ENCODE measurements at places on chromosomes 3 and 15.

DNA sequence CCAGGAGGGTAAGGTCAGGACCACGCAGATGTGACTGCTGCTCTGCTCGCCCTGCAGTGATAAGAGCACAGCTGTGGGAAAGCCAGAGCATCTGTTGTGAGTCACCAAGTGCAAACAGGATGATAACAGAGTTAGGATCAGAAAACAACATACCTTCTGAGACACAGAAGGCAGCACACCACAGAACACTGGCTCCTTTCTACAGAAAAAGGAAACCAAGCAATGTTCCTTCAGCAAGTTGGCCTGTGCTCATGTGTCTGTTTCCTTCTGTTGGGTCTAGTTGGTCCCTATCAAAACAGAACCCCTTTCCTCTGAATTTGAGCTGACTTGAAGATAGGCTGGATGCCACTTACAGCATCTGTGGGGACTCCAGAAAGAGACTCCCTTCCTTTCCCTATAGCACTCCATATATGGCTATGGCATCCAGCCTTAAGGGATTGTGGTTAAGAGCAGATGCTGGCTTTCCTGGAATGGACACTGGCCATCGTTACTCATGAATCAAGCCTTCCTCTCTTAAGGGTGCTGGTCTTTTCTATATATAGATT, 440.7 kb upstream of the THBS1 start:
- DNase-seq: no peak

DNA sequence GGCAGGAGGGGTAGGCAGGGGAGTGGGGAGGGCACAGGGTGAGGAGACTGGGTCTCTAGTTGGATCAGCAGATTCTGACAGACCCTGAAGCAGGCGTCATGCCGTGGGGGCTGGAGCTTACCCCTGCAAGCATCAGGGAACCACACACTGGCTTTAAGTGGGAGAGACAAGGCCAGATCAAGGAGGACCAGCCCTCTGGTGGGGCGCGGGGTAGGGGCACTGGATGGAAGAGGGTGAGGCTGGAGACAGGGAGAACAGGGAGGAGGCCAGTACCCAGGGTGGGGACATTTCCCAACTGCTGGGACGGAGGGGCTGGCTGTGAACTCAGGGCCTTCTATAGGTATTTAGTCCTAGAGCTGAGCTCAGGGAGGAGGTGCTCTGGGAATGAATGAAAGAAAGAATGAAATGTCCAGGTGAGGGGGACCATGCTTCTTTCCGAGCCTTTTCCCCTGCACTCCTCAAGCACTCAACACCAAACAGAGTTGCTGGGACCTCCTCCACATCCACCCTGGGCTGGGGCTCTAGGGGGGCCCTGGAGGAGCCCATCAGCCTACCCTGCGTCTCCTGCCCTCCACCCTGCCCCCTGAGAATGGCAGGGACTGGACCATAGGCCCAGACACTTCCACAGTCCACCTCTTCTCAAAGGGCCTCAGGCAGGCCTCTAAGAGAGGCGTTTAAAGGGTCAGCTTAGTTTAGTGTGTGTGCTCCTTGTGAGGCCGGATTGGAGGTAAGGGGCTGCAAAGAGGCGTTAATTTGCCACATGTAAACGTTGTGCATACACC, 49.0 kb upstream of the FGD5 start:
- DNase-seq: no peak

DNA sequence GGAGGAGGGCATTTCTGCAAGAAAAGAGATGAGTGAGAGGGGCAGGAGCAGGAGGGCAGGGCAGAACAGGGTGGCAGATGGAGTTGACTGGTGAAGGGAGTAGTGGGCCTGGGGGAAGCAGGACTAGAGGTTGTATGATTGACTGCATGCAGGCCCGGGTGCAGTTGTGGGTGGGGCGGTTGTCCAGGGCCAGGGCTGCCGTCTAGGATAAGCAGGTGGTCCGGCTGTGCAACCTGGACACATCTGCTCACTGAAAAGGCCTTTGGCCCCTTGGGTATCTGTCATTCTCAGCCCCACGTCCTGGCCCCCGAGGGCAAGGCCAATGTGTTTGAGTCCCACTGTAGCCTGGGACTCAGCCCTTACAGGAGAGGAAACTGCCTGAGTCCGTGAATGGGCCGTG, 25.4 kb downstream of the ALS2CL start:
- DNase-seq: no peak

DNA sequence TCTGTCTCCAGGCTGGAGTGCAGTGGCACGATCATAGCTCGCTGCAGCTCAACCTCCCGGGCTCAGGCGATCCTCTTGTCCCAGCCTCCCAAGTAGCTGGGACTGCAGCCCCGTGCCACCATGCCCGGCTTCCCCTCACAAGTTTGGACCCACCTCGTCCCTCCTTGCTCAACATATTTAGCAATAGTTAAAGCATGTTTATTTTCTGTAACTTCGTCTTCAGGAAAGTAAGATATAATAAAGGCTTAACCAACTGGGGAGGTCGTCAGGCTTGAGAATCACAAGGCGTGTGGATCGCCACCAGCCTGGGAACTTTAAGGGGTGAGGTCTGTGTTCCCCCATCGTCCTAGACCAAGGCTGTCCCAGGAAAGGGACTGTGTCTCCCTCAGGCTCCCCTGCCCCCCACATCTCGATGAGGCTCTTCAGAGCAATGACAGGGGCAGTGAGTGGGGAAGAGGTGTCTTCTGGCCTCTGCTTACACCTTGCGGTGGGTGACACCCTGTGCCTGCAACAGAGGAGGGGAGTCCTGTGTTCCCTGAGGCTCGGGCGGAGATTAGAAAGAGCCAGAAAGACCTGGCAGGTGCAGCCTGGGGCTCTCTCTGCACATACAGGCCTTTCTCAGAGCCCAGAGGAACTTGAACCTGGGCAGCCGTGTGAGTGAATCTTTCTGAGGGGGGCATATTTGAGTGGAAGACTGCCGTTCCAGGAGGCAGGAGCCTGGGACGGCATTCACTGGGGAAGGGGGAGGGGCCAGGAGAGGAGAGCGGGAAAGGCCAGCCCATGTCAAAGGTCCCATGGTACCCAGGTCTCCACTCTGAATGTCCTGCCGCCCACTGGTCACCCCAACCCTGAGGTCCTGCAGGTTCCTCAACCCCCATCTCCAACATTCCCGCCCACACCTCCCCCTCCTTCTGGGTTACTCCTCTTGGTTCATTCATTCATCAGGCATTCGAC, 152.3 kb downstream of the SMAD6 start:
- no peak for DNase-seq

- DNase-seq: no peak
Observed at GRCh38 chr3:181943285-181943684, 231.6 kb downstream of the SOX2 start.
